GM04504 (cell line): ENCODE measurements at places on chromosomes 13 and 19.

DNA sequence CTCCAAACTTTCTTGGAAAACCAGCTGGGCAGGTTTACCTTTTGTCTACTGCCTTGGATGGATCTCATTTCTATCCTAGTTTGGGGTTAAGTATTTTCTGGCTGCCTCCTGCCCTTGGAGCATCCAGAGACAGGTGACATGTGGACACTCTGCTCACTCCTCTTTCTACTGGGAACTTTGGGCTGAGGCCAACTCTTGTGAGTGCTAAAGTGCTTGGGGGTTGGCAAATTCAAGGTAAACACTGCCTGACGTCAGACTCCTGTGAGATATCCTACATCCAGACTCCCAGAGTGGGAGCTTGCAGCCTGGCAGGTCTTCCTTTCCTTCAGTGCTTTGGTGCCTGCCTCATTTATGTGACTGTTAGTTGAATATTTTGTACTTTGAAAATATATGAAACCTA lies 388.1 kb downstream of the KCNRG start:
- DNase-seq, result no peak

GRCh38 chr13:114229506-114229905 lies 5.2 kb upstream of the CDC16 start:
- no peak for DNase-seq

- DNase-seq, result no peak
Observed at GRCh38 chr13:23182142-23182541, 1.4 kb downstream of the SGCG start.

DNA sequence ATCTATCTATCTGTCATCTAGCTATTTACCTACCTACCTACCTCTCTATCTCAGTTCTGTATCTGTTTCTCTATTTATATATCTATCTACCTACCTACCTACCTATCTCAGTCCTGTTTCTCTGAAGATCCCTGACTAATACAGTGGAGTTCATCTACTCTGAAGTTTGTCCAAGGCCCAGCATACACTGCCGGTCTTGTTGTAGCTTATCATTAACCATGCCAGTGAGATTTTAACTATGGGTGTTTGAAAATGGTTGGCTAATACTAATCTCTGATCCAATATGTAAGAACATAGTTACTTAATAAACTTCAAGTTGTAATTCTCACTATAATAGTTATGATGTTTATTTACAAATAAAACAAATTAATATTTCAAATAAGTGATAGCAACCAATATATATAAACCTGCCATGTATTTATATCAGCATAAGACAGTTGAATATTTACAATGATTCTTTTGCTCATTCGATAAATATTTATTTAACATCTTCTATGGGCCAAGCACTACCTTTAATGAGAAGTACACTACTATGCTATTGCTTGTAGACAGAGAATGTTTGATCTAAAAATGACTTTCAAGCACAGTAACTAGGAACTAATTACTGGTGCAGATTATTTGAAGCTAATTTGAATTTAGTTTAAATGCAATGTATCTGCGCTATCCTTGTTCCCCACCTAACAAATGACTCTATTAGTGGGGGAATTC lies 242.1 kb downstream of the KLF5 start:
- no peak for DNase-seq

GRCh38 chr19:45814166-45814780 lies 835 bp downstream of the RSPH6A start:
- no peak for DNase-seq

- DNase-seq, result no peak
Observed at GRCh38 chr13:110696776-110697175, 9.1 kb downstream of the CARS2 start.

DNA sequence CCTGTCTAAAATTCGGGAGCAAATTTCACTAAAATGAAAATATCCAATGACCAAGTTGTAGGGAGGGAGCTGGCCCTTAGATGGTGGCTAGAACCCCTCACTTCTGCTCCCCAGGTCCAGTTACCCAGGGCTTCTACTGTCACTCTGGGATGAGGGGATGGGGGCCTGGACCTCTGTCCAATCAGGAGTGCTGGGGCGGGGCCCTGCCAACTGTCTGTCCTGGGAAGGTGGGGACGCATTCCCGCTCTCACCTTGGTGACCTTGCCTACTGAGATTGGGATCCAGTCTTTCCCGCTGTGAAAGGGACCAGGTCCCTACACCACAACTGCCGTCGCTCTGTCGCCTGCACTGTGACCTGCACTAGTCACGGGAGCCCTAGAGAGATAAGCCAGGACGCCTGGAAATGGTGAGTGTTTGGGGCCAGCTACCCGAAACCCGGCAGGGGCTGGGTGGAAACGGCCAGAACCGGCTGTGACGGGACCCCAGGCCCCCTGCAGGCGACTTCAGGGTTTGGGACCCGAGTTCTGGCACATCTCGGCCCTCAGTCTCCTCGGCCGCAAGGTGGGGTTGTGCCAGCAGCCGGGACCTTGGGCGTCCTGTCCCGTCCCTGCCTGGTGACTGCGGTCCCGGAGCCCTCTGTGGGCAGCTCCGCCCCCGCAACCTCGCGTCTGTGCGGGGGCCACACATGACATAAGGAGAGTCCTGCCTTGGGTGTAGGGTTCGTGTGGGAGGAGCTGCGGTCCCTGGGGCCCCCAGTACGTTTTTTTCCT lies 22.8 kb downstream of the ZNF20 start:
- no peak for DNase-seq

DNA sequence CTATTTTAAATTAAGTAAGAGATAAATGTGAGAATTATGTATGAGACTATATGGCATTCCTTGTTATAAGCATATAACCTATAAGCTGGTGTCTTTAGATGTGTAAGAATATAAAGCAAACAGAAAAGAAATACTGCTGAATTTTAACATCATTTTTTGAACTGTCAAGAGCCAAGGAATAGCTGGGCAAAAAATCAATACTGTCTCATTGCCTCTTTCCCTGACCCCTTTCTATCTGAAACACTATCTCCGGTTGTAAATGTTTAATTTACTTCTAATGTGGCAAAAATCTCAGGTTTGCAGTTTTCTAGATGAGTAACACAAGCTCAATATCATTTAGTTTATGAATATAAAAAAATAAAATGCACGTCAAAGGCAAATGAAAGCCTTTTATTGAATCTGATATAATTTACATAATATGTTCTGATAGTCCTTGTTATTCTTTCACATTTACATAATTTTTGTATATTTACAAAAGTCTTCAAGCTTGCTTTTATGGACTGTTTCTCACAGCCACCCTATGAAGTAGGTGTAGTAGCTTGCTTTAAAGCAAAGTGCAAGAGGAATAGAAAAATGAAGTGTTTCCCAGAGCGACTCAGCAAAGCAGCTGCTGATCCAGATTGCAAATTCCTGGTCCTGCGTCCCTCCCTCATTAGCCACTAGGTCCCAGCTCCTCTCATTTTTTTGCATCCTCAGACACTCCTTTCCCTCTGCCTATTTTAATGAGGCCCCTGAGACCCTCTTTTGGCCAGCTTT lies 188.2 kb upstream of the RFC3 start:
- DNase-seq, result no peak

DNA sequence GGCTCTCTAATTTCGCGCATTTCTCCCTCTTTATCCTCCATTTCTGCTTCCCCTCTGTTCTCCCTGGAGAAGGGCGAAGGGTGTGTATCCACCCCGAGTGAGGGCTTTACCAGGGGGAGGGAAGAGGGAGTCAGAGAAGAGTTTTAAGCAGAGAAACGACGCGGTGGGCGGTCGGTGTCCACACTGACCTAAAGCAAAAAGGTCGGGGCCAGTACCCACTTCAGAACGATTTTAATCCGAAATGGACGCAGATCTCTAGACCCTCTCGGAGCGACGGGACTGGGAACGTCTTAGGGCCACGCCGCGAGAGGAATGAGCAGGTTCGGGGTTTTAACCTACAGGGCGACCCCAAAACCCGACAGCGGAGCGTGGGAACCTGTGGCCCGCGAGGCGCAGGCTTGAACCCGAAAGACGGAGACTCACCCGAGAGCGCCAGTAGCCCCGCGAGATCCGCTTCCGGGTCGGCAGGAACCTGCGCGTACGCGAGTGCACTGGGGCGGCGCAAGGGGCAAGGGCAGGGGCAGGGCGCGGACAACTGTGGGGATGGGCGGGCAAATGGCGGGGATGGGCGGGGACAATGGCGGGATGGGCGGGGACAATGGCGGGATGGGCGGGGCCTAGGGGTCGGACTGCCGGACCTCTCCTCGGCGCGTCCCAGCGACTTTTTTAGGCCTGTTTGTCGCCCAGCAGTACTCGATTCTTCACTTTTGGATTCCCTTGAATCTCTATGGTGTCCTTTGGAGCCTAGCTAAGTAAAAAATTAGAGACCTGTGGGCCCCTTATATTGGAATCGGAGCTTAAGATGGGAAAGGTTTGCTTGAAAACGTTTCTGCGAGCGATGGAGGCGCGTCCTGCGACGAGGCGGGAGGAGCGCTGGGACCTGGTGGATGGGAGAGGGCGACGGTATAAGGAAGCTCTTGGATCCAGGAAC lies at the start of gene ZNF677:
TSS of gene ZNF677 (minus strand) at position 463 of the 931 bp plus-strand sequence. CDS start 3,323 bp downstream, outside the sequence.
- peak; percentile 71 for DNase-seq

- no peak for DNase-seq
Observed at GRCh38 chr13:39406688-39407087, 196.3 kb downstream of the LHFPL6 start.

DNA sequence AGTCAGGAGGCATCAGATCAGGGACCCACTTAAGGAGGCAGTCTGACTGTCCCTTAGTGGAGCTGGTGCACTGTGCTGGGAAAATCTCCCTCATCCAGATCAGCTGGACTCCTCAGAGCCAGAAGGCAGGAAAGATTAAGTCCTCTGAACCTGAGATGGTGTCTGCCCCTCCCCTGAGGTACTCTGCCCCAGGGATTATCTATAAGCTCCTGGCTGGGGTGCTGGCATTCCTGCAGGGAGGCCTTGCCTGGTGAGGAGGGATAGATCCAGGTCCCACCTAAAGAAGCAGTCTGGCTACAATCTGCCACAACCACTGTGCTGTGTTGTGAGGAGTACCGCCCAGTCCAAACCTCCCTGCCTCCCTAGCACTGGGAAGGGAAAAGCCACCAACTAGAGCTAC lies 81.2 kb downstream of the NHLRC3 start:
- no peak for DNase-seq

DNA sequence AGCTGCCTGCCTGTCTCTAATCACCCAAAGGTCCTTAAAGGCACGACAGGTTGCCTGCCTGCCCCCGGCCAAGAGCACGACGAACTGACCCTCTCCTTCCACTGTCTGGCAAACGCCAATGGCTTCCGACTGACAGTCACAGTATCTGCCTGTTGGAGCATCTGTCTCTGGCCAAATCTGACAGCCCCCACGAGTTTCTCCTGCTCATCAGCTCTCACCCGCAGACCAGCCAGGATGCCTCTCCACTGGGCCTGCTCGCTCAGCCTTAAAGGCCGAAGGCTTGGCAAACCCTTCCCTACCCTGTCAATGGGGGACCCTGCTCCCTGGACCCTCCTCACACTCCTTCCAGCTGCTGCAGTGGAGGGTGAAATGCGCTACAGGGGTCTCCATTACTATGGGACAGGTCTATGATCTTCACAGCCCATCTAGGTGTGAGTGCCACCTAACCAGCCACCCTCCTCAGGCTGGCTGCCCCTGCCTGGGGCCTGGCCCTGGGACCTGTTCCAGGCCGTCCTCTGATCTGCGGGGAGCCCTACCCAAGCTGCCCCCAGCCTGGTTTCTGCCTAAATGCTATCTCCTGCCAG lies 932 bp downstream of the FAM83E start:
- DNase-seq, result no peak

DNA sequence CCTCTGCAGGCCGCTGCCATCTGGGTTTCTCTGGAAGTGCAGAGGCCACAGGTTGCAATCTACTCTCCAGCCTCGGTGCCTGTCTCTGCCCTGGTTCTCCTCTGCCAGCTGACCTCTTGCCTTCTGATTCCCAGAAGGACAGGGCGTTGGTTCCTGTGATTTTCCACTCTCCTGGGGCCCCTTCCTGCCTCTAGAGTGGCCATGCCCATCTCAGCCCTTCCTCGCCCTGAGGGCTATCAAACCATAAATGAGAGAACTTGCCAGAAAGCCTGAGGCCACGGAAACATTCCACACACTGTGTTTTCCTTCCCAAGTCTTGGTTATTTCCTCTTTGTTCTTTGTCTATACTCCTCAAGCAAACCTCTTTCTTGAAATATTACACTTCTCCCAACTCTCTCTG lies 146.2 kb downstream of the SHISA2 start:
- DNase-seq, result no peak

DNA sequence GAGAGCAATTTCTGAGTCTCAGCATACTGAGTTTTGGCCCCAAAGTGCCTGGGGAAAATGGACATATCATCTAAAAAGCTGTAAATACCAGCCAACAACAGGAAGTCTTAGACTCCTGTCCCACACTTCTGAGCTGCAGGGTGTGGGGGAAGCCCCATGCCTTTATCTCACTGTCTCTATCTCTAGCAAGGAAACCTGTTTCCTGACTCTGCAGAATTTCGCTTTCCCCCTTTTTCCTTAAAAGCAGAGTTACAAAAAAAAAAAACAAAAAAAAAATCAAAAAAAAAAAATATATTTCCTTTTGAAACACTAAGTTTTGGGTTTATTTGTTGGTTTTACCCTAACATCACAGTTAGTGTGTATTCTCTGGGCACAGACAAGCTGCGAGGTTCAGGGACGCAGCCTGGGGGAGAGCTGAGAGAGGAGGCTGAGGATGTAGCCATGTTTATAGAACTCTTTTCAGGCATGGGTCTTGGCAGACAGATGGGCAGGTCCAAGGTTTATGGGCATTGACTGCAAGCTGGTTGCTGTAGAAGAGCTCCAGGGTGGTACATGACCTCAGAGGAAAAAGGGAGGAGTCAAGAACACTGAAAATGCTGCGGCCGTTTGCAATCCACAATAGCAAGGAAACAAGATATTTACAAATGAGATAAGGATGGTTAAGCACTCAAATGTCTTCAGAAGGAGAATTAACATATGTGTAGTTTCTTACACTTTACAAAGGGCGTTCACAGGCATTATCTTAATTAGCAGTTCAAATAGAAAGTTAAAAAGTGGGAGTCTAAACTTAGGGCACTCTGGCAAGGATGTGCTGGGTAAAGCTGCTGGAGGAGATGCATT lies 4.9 kb downstream of the MBNL2 start:
- DNase-seq, result no peak

- DNase-seq, result no peak
Observed at GRCh38 chr13:79336966-79337365, 69.1 kb downstream of the RBM26 start.
